ENCODE measurements at places on chromosomes 13 and 19.

GRCh38 chr19:29804493-29804892, 7.3 kb upstream of the CCNE1 start:
- no peak for DNase-seq

- DNase-seq: no peak
Observed at GRCh38 chr13:37460166-37460565, 138.4 kb downstream of the POSTN start.

- no peak for DNase-seq
Observed at GRCh38 chr13:71797517-71797916, 69.5 kb downstream of the DACH1 start.

- no peak for DNase-seq
Observed at GRCh38 chr13:41823476-41823875, 137.4 kb downstream of the VWA8 start.

GRCh38 chr13:60355056-60355455, 42.0 kb upstream of the TDRD3 start:
- DNase-seq: no peak

DNA sequence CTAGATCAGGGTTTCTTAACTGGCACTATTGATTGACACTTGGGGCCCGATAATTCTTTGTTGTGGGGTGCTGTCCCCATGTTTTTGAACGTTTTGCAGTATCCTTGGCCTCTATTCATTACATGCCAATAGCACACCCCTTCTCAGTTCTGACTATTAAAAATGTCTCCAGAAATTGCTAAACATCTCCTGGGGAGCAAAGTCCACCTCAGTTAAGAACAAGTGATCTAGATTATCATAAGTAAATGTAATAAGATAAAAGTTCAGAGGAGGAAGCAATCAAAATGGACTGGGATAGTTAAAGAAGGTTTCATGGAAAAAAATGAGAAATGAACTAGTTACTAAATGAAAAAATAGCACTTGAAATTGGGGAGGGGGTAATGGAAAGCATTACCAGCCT, 98.1 kb upstream of the MIR17HG start:
- no peak for DNase-seq

- DNase-seq: no peak
Observed at GRCh38 chr13:46720189-46720588, 76.8 kb downstream of the ESD start.

- no peak for DNase-seq
Observed at GRCh38 chr13:40537146-40537895, 129.1 kb downstream of the FOXO1 start.

DNA sequence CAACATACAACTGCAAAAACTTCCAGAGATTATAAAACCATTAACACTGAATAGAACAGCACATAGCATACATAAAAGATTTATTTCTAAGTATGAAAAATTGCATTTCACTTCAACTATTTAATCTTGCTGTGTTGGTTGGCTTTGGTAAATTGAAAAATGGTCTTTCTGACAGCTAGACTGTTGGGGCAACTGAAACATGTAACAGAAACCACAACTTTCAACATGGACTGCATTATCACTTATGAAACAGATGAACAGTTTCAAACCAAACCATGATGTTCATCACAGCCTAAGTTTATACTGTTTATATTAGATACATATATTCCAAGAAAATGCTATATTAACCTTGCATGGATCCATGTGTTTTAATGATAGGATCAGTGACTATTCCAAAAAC, 324.1 kb upstream of the PCDH9 start:
- DNase-seq: no peak

GRCh38 chr13:38167164-38167822, 182.4 kb upstream of the UFM1 start:
- DNase-seq: no peak

- peak; percentile 78 for DNase-seq
Observed at GRCh38 chr19:3365836-3366752, at the start of gene NFIC. Gene NFIC (plus strand): TSS chr19:3366583. CDS start chr19:3366637, 54 bp downstream.

DNA sequence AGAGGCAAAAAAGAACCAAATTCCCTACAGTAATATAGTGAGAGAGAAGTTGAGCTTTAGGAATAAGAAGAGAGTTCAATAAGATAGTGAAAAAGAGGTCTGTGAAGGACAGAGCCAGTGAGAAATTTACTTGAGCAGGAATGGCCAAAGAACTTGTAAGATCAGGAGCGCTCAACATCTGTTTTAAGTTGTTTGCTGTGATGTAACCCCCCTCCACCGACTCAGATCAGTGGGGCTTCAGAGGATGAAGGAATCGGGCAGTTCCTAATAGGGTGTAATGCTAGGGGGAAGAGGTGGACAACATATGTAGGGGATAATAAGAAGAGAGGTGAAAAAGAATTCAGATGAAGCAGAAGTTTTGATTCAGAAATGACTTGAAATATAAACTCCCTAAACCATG, 85.3 kb upstream of the FNDC3A start:
- no peak for DNase-seq

GRCh38 chr13:77740931-77741596, 43.6 kb downstream of the SLAIN1 start:
- DNase-seq: no peak

- DNase-seq: no peak
Observed at GRCh38 chr13:79997244-79997643, 343.7 kb downstream of the SPRY2 start.

- DNase-seq: no peak
Observed at GRCh38 chr13:82356667-82357410, 1525.4 kb downstream of the SLITRK1 start.

GRCh38 chr19:39969681-39970424, 1.1 kb upstream of the PSMC4 start:
- DNase-seq: no peak

GRCh38 chr13:20127562-20128458, 33.0 kb downstream of the GJA3 start:
- DNase-seq: peak; percentile 84

- peak; percentile 51 for DNase-seq
Observed at GRCh38 chr19:53945441-53945840, 17.3 kb upstream of the CACNG8 start.

DNA sequence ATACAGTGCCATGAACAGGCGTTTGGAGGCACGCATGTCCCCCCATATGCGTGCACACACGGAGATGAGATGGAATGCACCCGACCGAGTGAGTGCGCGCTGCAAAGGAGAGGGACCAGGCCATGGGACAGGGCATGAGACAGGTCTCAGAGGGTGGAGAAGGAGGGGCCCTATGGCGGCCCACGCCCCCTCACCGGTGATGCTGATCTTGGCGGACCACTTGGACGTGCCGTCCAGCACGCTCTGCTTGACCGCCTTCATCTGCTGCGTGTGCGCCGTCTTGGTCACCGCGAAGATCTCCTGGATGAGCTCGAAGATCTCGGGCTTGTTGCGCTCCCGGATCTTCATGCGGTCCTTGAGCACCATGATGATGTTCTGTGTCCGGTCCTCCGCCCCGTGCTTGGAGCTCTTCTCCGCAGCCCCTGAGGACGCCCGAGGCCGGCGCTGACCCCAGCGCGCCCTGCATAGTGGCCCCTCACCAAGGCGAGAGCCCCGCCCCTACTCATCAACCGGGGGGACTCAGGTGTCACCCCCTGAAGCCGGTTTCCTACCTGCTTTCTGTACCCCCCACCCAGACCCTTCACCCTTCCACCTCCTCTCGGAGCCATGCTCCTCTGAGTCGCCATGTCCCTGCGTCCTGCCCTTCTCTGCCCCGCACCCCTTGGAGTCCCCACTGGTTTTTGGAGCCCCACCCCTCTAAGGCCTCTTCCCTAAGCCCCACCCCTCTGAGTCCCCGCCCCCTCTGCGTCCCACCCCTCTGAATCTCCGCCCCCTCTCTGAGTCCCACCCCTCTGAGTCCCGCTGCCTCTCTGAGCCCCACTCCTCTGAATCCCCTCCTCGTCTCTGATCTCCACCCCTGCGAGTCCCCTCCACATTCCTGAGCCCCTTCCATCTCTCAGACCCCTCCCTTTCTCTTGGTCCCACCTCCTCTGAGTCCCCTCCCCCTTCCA, 40.8 kb downstream of the UNC13A start:
- DNase-seq: no peak

- DNase-seq: no peak
Observed at GRCh38 chr19:13884726-13885591, 8.0 kb downstream of the NANOS3 start.

DNA sequence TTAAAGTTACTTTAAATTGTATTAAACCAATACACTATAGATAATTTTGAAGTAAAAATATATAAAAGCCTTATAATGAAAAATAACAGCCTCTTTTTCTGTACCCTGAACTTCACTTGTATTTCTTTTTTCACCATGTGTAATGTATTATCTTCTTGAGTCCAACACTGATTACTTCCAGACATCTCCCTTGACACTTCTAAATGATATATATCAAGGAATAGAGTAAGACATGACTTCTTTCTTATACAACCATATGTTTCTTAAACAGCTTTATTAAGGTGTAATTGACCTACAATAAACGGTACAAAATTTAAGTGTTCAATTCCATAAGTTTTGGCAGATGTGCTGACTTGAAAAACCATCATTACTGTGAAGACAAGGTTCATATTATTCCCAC, 531.9 kb downstream of the OLFM4 start:
- DNase-seq: no peak

DNA sequence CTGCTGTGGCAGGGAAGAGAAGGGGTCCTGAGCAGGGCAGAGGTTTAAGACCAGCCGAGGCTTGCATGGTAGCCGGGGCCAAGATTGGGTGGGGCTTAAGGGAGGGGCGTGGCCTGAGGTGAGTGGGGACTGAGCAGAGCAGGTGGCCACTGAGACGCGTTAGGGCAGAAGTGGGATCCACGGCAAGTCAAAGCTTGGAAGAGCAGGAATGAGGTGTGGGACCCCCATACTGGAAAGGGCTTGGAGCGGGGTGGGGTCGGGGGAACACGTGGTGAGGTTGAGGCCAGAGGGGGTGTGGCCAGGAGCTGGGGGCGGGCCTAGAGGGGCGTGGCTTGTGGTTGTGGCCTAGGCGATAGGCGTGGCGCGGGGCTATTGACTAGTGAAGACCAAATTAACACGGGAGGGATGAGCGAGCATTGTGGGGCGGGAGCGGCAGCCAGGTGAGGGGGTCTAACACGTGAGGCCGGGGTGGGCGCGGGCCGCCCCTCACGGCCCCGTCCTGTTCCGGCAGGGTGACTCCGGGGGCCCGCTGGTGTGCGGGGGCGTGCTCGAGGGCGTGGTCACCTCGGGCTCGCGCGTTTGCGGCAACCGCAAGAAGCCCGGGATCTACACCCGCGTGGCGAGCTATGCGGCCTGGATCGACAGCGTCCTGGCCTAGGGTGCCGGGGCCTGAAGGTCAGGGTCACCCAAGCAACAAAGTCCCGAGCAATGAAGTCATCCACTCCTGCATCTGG, 3.3 kb downstream of the CFD start:
- DNase-seq: peak; percentile 67

- DNase-seq: peak; percentile 20
Observed at GRCh38 chr13:109412283-109412901, 374.0 kb downstream of the IRS2 start.

GRCh38 chr13:59957438-59957837, 206.3 kb downstream of the DIAPH3 start:
- DNase-seq: no peak

DNA sequence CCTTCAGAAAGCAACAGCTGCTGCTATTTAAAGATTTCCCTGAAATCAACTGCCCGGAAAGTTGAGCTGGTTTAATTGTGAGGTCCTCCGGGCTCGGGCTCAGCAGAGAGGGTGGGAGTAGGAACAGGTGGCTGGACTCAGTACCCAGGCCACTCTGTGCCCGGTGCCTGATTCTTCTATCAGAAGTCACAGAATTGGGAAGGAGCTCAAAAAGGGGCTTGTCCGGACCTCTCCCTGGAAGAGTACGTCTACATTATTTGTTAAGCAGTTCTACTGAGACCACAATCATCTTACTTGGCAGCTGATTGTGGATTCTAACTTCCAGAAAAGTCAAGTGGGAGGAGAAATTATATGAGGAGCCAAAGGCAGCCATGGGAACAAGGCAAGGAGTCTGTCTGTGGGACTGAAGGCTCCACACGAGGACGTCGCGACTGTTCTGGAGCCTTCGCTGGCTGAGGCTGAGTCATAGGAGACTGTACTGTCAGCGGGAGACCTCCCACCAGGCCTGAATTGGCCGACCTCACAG, 91.7 kb upstream of the ANKRD10 start:
- DNase-seq: no peak

Measured in suppressor macrophage (primary cell).